NT2/D1 (cell line): ENCODE measurements at places on chromosomes 3 and 15.

GRCh38 chr3:181250714-181251113, 261.2 kb upstream of the DNAJC19 start:
- DNase-seq: no peak

GRCh38 chr15:93948726-93949125, 282.6 kb upstream of the MCTP2 start:
- DNase-seq: no peak

GRCh38 chr3:52007291-52007690, 11.6 kb upstream of the RPL29 start:
- DNase-seq: no peak

- no peak for DNase-seq
Measured at GRCh38 chr3:124777762-124778470, 47.7 kb downstream of the UMPS start.

GRCh38 chr3:126440709-126440995, 35.0 kb downstream of the ZXDC start:
- no peak for DNase-seq

DNA sequence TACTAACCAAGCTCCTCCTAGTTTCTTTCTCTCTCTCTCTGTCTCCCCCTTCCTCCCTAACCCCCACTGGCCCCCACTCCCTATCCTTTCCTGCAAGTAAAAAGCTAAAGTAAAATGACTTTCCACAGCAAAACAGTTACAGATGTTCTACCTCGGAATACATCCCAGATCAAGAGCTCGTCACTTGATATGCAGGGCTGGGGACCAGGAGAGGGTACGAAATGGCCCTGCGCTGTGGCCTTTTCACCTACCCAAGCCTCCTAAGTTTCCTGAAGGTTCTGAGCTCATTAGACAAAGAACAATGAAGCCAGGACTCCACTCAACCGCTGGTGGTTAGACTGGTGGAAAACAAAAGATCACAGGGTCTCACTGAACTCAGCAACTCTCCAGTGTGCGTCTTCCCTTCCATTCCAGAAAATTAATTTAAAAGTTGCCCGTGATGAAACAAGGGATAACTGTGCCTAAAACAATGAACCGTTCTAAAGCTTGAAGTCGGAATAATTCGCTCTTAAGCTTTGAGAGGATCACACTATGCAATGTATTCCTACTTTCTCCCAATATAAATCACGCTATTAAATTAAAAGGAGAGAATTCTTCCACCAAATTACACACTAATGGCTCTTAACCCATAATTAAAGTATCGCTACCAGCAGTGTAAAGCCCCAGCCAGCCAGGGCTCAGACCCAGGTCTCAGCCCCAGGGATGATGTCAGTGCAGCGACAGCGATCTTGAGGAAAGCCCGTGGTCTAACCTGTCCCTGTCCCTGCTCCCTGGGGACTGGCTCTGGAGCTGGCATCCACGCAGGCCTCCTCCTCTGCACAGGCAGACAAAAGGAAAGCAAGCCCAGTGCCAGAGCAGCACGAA, 5.0 kb downstream of the VGLL4 start:
- no peak for DNase-seq

DNA sequence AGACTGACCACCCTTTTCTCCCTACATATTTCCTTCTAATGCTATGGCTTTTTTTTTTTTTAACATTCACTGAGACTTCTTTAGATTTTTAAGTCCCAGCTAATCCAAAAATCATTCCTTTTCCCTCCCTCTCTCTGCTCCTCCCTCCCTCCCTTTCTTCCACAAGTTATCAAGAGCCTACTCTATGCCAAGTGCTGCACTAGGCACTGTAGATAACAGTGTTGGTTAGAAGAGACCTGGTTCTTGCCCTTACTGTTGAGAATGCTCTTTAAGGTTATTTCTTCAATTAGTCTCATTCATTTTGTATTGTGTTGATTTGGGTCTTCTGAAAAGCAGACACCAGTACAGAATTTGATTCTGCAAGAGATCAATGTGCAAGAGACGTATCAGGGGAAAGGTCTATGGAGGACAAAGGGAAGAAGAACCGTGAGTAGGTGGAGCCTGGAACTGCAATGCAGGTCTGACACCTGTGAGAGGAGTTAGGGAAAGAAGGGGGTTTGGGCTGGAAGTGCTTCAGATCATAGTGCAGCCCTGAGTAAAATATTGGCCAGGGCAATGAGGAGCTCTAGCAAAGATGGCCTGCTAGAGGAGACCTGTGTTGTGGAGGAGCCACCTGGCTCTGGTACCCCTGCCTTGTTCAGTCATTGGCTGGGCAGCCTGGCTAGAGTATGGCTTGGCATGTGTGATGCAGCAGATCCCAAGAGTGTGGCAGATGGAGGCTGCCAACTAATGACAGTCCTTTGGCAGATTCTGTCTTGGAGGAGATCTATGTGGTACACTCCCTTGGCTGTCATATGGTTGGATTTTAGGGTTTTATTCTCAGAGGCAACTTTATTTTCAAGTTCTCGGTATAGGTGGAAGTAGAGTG, 9.7 kb upstream of the PCOLCE2 start:
- DNase-seq: no peak

DNA sequence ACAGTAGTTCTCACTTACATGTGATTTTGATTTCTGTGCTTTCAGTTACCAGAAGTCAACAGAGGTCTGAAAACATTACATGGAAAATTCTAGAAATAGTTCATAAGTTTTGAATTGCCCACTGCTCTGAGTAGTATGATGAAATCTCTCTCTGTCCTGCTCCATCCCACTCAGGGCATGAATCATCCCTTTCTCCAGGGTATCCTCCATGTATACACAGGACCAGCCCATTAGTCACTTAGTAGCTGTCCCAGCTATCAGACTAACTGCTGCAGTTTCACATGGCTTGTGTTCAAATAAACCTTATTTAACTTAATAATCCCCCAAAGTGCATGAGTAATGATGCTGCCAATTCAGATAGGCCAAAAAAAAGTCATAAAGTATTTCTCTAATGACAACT, 38.6 kb downstream of the EPHA3 start:
- no peak for DNase-seq

DNA sequence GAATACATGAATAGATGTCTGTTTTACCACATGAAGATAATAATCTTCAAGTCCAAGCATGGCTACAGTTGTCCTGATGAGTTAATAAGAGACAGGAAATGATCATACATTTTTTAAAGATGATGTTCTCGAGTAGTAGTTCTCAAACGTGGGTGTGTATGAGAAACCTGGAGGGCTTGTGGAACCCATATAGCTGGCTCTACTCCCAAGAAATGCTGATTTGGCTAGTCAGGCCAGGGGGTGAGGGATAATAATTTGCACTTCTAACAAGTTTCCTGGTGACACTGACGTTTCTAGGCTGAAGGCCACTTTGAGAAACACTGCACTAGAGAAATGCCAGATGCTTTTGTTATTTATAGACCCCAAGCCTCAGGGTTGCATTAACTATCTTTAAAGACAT, 37.0 kb downstream of the ROPN1B start:
- DNase-seq: no peak

DNA sequence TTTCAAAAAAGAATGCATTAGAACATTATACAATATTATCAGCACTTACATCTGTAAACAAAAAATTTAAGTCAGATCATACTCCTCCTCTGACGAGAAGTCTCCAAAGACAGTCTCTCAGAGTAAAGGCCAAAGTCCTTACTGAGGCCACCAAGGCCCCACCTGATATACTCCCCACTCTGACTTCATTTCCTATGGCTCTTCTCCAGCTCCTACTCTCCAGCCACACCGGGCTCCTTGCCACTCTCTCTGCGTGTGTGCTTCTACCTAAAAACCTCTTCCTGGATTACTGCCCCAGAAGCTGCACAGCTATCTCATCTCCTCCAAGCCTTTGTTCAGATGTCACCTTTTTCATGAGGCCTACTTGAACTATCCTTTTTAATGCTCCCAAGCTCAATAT, 5.0 kb downstream of the DCP1A start:
- no peak for DNase-seq

DNA sequence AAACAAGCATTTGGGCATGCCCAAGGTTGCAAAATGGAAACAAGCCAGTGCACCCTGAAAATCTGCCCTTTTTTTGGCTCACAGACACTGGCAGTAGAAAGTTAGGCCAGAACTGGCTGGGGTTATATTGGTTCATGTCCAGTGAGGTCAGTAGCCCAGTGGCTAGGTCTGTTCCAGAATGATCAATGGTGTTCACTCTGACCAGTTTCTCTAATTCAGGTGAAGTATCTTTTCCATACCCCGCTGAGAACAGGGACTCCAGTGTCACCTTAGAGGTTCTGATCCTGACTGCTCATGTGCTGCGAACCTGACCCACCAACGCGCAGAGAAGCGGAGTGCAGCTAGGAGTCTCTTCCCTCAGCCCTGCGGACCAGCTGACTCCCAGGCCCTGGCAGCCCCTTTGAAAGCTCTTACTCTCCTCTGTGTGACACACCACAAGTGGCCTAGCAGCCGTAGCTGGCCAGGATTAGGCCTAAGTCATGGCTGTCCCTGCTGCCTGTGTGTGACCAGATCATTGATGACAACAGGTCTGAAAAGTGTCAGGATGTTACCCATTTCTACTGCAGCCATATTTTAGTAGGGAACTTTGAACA, 123.5 kb downstream of the GHSR start:
- DNase-seq: no peak

DNA sequence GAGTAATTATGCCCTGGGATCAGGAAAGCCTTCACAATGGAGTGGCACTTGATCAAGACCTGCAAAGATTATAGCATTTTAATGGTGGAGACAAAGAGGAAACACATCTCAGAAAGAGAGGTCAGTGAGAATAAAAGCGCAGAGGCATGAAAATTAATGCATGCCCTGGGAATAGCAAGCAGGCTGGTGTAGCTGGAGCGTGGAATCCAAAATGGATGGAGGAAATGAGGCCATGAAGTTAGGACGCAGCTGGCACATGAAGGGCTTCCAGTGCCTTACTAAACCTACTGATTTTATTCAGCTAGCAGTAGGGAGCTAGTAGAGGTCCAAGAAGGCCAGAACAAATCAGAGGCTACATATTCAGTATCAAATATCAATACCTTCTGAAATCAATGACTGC, 38.1 kb downstream of the TMEM212 start:
- DNase-seq: no peak

- no peak for DNase-seq
Measured at GRCh38 chr3:177830411-177830849, 633.1 kb upstream of the TBL1XR1 start.

- DNase-seq: no peak
Measured at GRCh38 chr3:169510693-169511010, 152.9 kb downstream of the MECOM start.

DNA sequence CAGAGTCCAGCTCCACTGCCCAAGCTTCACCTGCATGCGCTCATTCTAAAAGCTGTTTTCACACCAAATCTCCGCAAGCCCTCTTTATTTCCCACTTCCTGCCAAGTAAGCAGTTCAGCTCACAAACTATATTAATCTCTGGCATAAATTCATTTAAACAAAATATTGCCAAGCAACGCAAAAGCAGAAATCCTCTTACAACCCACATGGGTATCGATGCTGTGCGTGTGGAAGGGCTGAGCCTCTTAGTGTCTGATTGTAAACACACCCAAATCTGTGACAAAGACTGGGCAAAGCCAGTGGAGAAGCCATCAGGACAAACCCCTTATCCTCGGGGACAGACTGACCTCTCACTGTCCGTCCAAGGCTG, 124.3 kb upstream of the ATP2B2 start:
- no peak for DNase-seq

DNA sequence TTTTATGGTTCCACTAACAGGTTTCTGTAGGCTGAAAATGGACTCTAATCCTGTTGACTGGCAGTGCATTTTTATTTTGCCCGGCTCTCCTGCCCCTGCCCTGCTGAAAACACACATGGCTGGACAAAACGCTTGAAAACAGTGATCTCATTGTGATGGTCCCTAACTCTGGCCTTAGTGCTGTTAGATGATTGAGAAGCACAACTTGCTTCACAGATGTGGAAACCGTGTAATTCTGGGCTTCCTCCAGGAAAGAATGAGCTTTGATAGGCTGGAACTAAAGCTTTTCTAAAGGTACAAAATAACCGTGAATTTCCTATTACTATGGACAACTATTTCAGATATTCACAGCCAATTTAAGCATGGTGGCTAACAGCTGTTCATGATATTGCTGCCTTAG, 121.4 kb downstream of the VGLL3 start:
- DNase-seq: no peak

DNA sequence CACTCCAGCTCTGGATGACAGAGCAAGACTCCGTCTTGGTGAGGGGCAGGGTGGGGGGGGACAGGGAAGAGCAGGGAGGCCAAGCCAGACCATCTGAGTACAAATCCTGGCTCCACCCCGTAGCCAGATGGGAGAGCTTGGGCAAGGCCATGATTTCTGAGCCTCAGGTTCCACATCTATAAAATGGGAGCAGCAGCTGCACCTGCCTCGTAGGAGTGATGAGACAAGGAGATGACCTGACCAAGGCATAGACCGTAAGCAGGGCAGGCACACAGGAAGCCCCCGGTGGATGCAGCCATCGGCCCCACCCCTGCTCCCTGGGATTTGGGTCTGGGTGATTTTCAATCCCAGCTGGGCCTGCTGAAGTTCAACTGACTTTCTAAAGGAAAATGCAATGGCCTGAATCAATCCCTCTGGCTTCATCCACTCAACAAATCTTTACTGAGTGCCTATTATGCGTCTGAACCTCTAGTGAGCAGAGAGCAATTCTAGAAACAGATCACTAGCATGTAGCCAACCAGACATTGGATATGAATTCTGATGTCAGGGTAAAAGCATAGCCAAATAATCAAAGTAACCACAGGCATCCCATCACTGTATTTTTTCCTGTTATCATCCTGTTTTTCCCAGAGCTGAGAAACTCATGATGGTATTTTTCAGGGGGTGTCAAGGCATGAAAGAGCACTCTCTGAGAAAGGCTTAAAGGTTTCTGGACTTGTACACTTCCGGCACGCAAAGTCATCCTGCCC, 141.2 kb downstream of the NUP210 start:
- no peak for DNase-seq

- DNase-seq: no peak
Measured at GRCh38 chr3:105523501-105523900, 156.8 kb downstream of the ALCAM start.
